ENCODE measurements at places on chromosomes 5 and 9. TPM values are rescaled to one million over a fixed set of nuclear protein-coding genes. Genes with fewer than 3 reads are reported as not detected.

SLCO6A1 gene
- 30.1 TPM for total RNA-seq

G3BP1 gene
- 112 TPM for total RNA-seq

DNA sequence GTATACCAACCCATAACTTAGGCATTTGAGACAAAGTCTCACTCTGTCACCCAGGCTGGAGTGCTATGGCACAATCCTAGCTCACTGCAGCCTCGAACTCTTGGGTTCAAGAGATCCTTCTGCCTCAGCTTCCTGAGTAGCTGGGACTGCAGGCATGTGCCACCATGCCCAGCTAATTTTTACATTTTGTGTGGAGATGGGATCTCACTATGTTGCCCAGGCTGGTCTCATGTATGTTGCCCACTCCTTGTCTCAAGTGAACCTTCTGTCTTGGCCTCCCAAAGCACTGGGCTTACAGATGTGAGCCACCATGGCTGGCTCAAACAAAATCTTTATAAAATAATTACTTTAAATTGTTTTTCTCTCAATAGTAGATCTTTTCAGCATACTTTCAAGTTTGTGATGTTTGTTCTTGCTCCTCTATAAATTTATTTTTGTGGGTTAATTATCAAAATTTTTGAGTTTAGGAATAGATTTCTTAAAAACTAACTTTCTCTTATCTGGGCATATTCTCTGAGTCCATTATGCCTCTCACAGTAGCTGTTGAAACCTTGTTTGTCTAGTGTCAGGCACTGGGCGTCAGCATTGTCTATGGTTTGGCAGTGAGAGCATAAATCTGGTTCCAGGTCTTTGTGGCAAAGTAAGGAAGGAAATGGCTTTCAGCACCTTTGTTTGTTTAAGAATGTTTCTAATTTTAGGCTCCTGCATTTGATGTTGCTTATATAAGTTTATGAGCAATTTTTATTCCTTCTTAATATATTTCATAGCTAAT, 38.7 kb downstream of the NLN start:
- H3K27ac ChIP-seq, result no peak overlapping the region
- no peak overlapping the region for H3K4me3 ChIP-seq
- H3K36me3 ChIP-seq, result no peaks in the 10 kb centered on the region
- no peaks in the 10 kb centered on the region for H3K4me1 ChIP-seq
- H3K27me3 ChIP-seq, result no peaks in the 10 kb centered on the region

DNA sequence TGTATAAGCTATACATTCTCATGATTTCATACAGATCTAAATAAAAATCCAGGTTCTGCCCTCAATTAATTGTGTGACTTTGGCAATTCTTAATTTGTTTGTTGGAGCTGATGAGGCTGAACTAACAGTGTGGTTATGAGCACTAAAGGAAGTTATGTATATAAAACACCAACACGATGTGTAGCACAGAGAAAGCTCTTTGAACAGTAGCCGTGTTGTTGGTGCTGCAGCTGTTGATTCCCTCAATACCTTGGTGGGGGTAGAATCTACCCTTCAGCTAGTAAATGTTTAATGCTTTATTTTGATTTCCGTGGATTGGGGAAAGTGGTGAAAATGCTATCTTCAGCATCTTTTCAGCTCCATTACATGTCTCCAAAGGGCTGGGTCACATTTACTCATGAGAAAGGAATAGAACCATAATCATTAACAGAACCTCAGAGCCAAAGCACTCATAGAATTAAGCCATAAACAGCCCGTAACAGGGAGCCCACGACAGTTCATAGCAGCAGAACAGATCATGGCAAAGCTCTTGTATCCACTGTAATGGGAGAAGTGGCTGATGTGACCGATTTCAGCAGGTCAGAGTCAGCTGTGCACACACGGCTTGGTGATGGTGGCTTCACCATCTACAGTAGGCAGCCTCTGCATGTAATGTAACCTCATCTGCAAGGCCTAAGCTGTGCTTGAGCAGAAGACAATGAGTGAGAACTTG, 332.7 kb downstream of the DIRAS2 start:
- no peak overlapping the region for H3K4me3 ChIP-seq
- no peaks in the 10 kb centered on the region for H3K27me3 ChIP-seq
- no peak overlapping the region for H3K27ac ChIP-seq
